ENCODE measurements at places on chromosomes 7 and 10.

DNA sequence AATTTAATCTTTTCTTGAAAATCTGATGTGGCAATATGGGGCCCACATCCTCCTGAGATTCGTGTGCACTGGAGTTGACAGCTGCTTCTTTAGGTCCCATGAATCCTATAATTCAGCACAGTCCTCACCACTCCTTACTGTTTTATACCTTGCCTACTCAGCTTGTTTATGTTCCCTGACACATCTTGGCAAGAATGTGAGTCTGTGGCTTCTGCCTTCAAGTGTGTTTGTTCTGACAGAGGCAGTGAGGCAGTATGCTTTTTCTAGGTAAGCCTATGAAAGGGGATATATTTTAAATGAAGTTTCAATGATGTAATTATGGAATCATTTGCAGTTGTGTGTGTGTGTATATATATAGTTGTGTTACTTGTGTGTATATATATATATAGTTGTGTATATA lies 106.4 kb downstream of the AMPH start:
- no peak for DNase-seq

- no peak for DNase-seq
These were observed 24.4 kb downstream of the GLI3 start for GRCh38 chr7:42212541-42213090.

DNA sequence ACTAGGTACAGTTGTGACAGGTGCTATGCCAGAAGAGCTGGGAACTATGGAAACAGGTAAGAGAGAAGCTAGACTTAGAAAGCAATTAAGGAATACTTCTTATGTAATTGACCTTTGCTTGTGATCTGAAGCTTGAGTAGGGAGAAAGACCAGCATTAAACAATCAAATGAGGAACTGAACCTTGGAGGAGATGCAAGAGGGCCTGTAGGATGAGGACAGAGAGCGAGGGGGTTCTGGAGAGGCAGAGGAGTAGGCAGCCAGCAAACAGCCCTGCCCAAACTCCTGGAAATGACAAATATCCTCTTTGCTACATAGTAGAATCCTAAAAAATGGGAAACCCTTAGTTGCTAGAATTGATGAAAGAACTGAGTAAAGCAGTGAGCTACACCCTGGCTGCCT lies 41.6 kb upstream of the FAM204A start:
- DNase-seq: no peak

DNA sequence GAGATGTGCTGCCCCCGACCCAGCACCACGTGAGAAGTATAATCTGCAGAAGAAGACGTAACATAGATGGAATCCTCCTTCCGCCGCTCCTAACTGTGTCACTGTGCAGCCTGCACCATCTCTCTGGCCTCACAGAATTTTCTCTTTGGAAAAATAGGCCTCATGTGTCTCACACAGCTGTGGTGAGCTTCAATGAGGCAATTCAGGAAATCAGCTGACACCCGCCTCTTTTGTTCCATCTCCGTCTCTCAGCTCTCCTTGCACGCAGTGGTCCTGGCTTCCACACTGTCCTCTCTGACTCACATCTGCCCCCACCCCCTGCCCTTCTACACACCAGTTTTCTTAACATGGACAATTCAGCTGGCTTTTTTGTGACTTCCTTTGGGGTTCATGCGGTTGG lies 7.2 kb downstream of the C10orf90 start:
- no peak for DNase-seq

DNA sequence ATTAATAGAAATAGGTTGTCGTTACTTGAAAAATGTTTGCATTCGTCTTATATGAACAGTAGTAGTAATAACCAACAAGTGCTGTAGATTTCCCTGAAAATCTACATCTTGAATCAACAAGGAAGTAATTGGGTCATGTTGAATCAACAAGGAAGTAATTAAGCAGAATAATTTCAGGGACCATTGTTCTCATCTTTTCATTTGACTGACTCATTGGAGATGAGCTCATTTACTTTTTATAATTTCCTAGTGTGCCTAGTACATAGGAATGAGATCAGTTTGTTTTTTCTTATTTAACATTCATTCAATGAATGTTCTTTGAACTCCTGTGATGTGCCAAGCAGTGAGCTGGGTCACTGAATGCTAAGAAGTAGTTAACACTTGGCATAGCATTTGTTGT lies 8.2 kb downstream of the CLDN12 start:
- DNase-seq: peak; percentile 12

GRCh38 chr7:16839646-16840045 lies 34.8 kb upstream of the AGR2 start:
- DNase-seq: peak; percentile 21

GRCh38 chr7:159036916-159037605 lies 107.6 kb downstream of the VIPR2 start:
- DNase-seq: no peak

DNA sequence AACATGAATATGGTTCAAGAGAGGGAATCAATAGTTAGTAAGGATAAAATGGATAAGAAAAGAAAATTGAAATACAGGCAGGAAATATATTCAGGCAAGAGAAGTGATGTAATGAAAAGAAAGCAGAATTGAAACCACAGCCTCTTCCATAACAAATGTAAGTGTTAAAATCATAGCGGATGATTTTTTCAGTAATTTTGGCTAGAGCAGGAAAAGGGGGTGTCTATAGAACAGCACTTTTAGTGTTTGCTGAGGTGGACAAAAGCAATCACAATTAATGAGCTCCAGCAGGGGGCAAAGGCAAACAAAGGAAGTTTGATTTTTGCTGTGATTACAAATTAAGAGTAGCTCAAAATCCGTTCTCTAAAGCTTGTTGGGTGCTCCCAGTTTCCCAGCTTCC lies 79.0 kb downstream of the TRIL start:
- no peak for DNase-seq

- no peak for DNase-seq
These were observed 253.3 kb downstream of the SEMA3A start for GRCh38 chr7:83941300-83941699.

GRCh38 chr10:48237259-48238250 lies 36.9 kb downstream of the FRMPD2 start:
- DNase-seq: no peak

DNA sequence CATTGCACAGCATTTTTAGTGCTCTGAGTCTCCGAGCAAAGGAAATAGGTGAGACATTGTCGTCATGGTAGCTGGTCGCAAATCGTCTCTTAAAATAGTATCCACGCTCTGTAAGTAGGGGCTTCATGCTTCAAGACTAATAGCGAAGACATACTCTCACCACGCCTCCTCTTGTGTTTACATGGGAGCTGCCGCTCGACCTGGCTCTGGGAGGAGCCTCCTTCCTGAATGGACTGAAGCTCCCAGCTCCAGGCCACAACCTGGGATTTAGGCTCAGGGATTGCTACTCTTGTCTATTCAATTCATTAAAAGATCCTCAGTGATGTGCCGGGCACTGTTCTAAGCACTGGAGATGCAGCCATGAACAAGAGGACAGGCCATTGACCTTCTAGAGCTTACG lies 196.1 kb upstream of the GALNT17 start:
- no peak for DNase-seq

GRCh38 chr7:120925392-120925791 lies 25.2 kb upstream of the ING3 start:
- DNase-seq: no peak

DNA sequence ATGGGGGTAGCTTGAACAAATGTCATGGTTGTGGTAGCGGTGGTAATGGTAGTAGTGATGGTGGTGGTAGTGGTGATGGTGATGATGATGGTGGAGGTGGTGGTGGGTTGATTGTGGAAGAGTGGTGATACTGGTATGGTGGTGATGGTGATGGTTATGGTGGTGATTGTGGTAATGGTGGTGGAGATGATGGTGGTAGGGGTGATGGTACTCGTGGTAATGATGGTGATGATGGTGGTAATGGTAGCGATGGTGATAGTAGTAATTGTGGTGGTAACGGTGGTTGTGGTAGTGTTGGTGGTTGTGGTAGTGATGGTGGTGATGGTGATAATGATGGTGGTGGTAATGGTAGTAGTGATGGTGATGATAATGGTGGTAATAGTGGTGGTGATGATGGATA lies 65.7 kb upstream of the SDK1 start:
- no peak for DNase-seq

GRCh38 chr7:602341-603141 lies 82.9 kb upstream of the PDGFA start:
- no peak for DNase-seq

DNA sequence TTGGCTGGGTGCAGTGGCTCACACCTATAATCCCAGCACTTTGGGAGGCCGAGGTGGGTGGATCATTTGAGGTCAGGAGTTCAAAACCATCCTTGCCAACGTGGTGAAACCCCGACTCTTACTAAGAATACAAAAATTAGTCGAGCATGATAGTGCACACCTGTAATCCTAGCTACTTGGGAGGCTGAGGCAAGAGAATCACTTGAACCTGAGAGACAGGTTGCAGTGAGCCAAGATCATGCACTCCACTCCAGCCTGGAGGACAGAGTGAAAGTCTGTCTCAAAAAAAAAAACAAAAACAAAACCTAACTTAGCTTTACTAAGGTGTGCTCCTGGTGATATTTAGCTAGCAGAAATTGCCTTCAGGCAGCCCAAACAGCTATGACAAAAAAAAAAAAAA lies 24.3 kb upstream of the VDAC2 start:
- DNase-seq: no peak

DNA sequence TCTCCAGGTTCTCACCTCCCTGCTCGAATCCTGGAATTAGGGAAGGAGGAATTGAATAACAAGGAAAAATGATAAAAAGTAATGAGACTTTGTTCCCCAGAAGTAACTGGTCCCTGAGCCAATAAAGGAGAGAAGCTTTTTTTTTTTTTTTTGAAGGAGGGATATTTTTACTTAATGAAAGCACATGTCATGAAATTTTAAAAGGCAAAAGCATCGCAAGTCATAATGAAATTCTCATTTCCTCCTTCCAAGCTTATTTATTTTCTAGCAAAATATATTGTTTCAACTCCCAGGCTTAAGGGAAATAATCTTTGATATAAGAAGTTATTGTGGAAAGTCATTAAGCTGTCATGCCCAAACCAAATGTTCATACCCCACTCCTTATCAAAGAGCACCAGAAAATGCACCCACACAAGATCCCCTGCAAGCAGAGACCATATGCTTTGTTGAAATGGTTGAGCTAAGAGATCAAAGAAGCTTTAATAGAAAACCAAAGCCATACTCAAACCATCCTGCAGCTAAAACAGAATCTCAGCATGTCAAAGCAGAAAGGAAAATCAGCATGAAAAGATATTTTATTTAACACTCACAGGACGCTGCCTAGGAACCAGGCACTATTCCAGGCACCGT lies 16.7 kb upstream of the ABCC2 start:
- no peak for DNase-seq

DNA sequence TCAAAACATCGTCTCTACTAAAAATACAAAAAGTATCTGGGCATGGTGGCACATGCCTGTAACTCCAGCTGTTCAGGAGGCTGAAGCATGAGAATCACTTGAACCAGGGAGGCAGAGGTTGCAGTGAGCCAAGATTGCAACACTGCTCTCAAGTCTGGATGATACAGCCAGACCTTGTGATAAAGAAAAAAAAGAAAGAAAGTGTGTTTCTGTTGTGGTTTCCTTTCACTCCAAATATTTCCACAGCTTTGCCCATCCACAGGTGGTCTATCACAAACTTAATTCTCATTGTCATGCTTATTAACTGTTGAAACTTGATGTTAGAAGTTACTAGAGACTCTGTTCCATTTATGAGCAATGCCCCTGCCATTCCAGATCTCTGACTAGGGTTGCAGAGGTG lies 316.0 kb upstream of the SEMA3C start:
- no peak for DNase-seq

DNA sequence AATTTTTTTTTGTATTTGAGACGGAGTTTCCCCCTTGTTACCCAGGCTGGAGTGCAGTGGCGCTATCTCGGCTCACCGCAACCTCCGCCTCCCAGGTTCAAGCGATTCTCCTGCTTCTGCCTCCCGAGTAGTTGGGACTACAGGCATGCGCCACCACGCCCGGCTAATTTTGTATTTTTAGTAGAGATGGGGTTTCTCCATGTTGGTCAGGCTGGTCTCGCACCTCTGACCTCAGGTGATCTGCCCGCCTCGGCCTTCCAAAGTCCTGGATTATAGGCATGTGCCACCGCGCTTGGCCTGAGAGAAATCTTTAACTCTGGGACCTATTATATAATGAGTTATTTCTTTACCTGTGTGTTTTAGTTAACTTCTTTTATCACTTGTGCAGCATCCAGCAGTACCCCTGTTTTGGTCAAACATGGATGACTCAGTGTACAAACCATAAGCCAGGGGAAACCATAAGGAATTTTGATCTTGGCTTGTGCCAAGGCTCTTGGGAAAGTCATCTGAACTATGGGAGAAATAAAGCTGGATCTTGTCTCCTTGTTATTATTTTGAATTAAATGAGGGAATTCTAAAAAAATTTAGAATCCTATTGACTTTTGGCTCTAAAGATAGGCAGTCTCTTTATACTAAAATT lies 23.6 kb upstream of the ZRANB1 start:
- peak; percentile 76 for DNase-seq

DNA sequence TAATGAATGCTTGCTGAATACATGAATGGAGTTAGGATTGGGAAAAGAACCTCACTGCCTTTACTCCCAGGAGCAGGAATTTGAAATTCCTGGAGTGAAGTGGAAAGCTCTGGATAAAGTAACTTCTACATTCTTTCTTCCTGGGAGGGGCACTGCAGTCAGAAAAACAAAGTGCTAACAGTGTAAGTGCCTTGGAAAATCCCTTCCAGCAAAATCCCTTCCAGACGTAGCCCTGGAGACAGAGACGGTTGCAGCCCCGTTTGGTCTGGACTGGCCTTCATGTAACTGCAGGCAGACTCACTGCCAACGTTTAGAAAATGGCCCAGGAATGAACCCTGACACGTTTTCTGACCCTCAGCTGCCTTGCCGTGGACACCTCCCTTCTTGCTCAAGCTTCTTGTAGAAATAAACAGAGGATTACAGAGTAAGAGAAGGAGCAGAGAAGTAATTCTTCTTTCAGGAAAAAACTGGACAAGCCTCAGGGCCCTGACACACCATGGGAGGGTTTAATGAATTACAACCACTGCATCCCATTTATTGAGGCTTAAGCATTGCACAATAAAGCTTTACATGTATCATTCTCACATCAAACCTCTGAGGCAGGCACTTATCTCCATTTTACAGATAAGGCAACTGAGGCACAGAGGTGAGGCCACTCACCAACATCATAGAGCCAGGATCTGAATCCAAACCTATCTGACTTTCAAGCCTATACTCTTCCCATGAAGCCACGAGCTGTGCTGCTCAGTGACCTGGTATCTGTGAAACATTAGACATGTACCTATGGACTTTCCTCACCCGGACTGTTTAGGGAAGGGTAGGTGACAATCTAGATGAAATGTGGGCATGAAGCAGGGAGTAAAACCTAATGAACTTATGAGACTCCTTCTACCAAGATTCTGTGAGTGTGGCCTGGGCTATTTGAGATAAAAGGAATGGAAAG lies 7.8 kb downstream of the ITPRIP start:
- peak; percentile 77 for DNase-seq

DNA sequence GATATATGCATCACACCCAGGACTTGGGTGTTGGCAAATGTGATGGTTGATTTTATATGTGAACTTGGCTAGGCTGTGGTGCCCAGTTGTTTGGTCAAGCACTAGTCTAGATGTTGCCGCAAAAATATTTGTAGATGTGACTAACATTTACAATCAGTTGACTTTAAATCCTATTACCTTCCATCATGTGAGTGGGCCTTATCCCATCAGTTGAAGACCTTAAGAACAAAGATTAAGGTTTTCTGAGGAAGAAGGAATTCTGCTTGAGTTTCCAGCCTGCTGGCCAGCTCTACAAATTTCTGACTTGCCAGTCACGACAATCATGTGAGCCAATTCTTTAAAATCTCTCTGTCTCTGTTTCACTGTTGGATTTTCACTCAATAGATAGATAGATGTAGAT lies 20.3 kb downstream of the TSPAN13 start:
- no peak for DNase-seq

GRCh38 chr10:88782222-88782621 lies 20.3 kb upstream of the LIPM start:
- DNase-seq: no peak

Measured in EL (cell line).